ENCODE measurements at places on chromosomes 4 and X.

- DNase-seq = peak; percentile 30
Measured at GRCh38 chrX:120428309-120428708, 40.8 kb downstream of the LAMP2 start.

- DNase-seq = no peak
Measured at GRCh38 chr4:81659051-81659450, 187.3 kb upstream of the RASGEF1B start.

GRCh38 chr4:147388018-147388417, 92.9 kb upstream of the EDNRA start:
- DNase-seq = peak; percentile 57

DNA sequence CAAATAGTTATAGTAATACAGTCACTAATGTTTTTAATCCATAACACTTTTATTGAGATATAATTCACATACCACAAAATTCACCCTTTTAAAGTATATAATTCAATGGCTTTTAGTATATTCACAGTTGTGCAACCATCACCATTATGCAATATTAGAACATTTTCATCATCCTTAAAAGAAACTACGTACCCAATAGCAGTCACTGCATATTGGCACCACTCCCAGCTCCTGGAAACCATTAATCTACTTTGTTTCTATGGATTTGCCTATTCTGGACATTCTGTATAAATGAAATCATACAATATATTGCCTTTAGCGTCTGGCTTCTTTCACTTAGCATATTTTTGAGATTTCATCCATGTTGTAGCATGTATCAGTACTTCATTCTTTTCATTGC, 99.3 kb downstream of the AMMECR1 start:
- no peak for DNase-seq

DNA sequence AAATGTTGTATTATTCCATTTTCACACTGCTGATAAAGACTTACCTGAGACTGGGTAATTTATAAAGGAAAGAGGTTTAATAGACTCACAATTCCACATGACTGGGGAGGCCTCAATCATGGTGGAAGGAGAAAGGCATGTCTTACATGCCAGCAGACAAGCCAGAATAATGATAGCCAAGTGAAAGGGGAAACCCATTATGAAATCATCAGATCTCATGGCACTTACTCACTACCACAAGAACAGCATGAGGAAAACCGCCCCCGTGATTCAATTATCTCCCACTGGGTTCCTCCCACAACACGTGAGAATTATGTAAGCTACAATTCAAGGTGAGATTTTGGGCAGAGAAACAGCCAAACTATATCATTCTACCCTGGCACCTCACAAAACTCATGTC, 2535.1 kb downstream of the ARAP2 start:
- DNase-seq = peak; percentile 67

GRCh38 chrX:16096141-16096540, 27.2 kb upstream of the GRPR start:
- no peak for DNase-seq

DNA sequence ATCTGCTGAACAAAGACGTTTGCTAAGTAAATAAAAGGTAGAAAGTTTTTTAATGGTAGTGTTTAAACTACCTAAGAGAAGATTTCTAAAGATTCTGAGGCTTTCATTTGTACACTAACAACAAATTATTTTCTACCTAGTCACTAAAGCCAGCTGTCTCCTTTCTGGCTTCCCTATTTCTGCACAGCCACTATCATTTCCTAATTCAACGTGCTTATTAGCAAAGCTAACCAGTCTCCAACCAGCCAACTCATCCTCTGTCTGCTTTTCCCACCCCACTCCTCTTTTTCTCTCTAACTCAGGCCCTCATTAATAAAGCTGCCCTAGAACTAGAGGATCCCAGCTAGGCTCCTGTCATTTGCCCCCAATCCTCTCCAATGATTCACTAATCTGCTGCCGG, 118.2 kb downstream of the ZNF827 start:
- DNase-seq = no peak

DNA sequence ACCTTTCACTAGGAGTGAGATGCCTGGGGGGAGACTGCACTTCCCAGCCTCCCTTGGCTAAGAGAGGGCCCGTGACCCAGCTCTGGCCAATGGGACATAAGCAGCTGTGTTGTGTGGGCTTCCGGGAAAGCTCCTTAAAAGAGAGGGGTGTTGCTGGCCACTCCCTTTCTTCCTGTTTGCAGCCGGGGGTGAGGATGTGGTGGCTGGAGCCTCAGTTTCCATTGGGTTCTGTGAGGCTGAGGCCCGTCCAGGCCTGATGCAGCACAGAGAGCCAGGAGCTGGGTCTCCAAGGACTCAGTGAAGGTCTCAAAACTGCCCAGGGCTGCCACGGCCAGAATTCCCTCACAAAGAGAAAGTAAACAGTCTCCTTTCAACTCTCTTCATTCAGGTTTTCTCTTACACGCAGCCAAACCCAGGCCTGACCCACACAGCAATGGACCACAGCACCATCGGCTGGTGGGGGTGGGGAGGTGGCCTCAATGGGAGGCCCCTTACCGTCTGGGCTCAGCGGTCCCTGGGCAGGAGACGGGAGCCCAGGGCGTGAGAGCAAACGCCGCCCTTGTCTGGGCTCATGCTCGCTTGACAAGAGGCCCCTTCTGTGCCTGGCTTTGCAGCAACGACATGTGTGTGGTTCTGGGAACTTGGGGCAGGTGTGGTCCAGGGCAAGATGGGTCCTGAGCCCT, 6.6 kb downstream of the NKX1-1 start:
- DNase-seq = no peak

- DNase-seq = peak; percentile 23
Measured at GRCh38 chrX:1465286-1466231, 12.8 kb upstream of the ASMTL start.

DNA sequence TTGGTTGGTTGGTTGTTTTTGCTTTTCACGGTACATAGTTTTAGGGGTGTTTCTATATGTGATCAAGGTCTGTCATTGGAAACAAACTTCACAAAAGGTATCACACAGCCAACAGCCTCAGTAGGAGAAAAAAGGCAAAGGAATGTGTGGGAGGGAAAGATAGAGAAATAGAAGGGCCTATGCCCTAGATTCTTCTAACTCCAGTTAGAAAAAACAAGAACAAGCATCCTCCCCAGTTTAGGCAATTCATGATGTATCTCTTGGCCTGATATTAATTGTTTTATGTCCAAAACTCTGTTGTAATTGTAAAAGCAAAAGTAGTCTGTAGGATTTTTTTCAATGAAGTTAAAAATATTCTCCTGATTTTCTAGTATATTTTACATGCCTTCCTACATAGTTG, 192.4 kb upstream of the EDNRA start:
- DNase-seq = no peak

DNA sequence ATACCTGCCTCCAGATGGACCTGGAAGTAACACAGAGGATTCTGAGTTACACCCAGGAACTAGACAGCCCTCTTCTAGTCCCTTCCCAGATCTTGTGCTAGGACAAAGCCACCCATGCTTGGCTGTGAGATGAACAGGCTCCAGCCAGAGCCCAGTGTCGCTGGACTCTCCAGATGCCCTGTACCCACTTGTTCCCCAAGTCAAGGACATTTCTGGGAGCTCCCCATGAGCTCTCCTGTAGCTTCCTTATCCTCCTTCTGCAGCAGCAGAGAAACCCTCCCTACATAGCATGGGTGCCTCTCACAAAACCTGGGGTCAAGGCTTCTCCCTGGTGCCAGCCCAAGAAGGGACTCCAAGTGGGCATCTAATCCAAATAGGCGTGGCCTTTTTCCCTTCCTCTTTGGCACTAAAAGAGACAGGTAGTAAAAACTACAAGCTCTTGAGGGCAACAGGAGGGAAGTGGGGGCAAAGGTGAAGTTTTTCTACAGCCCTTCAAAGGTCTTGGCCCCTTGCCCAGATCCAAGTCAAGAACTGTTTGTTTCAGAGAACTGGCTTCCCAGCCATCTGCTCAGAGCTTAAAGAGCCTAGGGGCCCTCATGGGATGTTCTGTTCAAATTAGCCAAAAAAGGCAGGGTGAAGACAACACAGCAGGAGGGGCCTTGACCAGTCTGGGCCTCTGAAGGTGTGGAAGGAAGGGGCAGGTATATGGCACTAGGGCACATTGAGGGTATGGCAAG, 8.5 kb upstream of the ERCC6L start:
- no peak for DNase-seq

- DNase-seq = peak; percentile 82
Measured at GRCh38 chr4:94540476-94540875, 88.7 kb downstream of the PDLIM5 start.

GRCh38 chr4:142984871-142985585, 138.9 kb upstream of the INPP4B start:
- DNase-seq = peak; percentile 16

DNA sequence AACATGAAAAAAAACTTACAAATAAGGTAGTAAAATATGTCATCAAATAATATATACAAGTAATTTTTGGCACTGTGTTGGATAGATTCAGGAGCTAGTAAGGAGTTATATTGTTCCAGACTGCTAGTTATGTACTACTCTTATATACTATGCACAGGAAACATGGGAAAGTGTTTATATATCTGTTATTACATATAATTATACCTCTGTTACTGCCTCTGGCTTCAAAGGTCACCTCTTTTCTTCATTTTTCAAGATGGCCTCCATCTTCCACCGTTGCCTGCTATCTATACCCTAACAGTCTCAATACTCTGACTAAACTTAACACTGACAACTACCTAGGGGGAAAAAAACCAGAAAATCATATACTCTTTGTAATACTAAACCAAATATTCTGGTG, 29.5 kb downstream of the LIN54 start:
- no peak for DNase-seq

DNA sequence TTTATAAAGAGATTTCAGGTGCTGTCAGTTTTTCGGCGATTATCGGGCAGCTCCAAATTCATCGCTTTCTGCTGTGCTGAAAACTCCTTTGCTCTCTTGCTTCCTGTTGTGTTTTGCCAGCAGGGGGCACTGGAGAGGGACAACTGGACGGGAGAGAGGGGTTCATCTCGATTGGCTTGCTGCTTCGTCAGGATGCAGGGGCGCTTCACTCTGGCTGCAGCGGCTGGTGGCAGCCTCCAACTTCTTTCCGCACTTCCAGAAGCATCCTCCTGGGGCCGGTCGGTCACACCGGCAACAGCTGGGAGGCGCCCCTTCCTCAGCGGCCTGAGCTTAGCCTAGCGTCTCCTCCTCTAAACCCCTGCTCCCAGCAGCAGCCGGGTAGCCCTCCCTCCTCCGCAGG, 29.5 kb downstream of the MSL3 start:
- no peak for DNase-seq

DNA sequence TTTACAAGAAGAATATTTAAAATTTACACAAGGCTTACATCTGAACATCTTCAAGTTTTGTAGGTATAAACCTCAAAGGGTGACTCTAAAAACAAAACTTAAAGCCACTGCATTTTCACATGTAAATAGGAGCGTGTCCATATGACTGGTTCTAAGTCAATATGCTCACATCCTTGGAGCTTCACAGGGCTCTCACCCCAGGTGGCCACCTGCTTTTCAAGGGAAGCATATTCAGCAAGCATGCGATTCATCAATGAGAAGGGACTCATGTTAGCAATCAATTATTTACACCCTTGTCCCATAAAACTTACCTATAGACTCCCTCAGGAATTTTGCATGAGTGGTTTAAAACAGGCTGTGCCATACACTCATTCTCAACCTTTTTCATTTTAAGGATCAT, 17.8 kb upstream of the KLHL34 start:
- no peak for DNase-seq

DNA sequence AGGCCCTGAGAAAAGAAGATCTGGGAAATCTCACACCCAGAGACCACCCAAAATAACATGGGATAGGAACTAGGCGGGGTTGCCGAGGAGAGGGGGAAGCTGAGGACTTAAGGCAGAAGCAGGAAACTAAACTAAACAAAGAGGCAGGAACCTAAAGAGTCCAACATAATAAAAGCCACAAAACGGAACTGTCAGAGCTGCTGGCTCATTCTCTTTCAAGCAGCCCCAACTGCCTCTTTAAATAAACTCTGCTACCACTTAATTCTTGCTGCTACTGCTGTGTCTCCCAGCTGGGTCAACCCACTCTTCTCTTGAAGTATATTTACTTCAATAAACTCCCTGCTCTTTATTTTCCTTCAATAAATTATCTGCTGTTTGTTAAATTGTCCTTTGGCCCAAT, 44.5 kb downstream of the MAGEB16 start:
- DNase-seq = no peak

DNA sequence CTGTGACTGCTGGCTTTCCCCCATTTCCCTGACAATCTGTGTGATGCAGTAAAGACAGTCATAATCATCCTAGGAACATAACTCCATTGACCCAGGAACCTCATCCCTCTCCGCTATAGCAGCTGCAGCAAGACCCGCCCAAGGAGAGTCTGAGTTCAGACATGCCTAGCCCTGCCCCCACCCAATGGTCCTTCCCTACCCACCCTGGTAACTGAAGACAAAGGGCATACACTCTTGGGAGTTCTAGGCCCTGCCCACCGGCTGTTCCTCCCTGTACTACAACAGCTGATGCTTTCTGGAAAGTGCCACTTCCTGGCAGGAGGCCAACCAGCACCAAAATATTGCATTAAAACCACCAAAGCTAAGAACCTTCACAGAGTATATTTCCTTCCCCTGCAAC, 1035.6 kb downstream of the C4orf33 start:
- DNase-seq = no peak

- DNase-seq = no peak
Measured at GRCh38 chrX:148513661-148514060, 13.2 kb downstream of the AFF2 start.

- no peak for DNase-seq
Measured at GRCh38 chr4:111631215-111631999, 513.8 kb upstream of the FAM241A start.

DNA sequence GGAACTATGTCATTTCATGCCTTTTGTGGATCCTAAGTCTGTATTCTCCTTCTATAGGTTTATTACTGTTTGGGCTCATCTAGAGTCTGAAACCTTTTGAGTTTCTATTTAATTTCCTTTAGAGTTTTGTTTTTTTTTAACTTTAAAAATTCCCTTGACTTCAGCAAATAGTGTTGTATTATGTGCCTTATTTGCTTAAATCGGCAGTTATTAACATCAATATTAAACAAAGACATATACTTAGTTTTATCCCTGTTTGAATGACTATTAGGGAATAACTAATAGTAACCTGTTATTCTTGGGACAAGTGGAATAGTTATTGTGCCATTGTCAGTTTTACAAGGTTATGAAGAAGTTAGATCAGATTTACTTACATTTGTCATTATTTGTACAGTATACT, 112.8 kb upstream of the NUDT6 start:
- DNase-seq = no peak

- DNase-seq = peak; percentile 60
Measured at GRCh38 chr4:7904952-7905915, 34.4 kb downstream of the AFAP1 start.

GRCh38 chrX:19670321-19670750, 155.0 kb upstream of the MAP3K15 start:
- no peak for DNase-seq
